ENCODE measurements at places on chromosomes 7 and 10.

DNA sequence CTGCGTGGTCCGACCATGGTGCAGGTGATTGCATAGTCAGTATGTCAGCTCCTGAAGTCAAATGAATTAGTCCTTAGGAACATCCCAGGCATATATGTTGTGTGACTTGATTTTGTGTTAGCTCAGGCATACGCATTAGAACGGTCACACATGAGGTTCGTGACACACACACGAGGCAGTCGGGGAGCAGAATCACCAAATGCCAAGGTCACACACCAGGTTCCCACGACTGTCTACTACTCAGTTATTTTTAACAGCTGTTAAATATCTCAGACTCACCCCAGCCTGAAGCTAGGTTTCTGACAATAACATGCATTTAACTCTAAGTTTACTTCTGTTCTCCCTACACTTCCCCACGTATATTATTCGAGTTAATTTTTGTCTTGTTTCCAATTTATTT is 54.8 kb downstream of the DYNC2I1 start:
- H3K27ac ChIP-seq, result no peak overlapping the region
- H3K36me3 ChIP-seq, result peaks cover 27% of the 10 kb centered on the region
- H3K4me1 ChIP-seq, result no peaks in the 10 kb centered on the region
- H3K4me3 ChIP-seq, result no peak overlapping the region

GRCh38 chr7:69756235-69756634 is 158.0 kb downstream of the AUTS2 start:
- no peaks in the 10 kb centered on the region for H3K36me3 ChIP-seq
- no peak for DNase-seq
- no peak overlapping the region for H3K27ac ChIP-seq
- H3K27me3 ChIP-seq, result no peaks in the 10 kb centered on the region

GRCh38 chr7:98784216-98784785 is 85.5 kb downstream of the TMEM130 start:
- H3K27me3 ChIP-seq, result no peaks in the 10 kb centered on the region
- no peak overlapping the region for H3K4me3 ChIP-seq
- H3K36me3 ChIP-seq, result no peaks in the 10 kb centered on the region
- DNase-seq, result no peak
- H3K4me1 ChIP-seq, result no peaks in the 10 kb centered on the region

- no peaks in the 10 kb centered on the region for H3K27me3 ChIP-seq
- no peaks in the 10 kb centered on the region for H3K36me3 ChIP-seq
- H3K4me3 ChIP-seq, result no peak overlapping the region
- no peak overlapping the region for H3K27ac ChIP-seq
- H3K4me1 ChIP-seq, result no peaks in the 10 kb centered on the region
These were observed 112.5 kb downstream of the GNAI1 start for GRCh38 chr7:80247144-80247543.

DNA sequence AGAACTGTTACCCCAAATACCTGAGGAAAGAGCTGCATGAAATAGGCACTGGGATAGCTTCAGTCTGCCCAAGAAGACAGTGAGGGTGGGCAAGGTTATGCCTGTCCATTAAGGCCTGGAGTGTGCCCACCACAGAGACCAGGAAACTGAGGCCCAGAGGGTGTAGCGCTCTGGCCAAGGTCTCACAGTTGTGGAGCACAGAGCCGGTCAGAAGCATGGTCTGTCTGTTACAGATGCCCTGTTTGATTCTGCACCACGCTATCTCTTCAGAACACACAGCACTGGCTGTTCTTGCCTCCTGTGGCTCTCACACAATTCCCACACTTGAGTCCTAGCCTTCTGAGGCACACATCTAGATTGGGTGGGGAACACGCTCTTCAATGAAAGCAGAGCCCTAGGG is 261.4 kb downstream of the GRID1 start:
- no peaks in the 10 kb centered on the region for H3K4me1 ChIP-seq
- no peak overlapping the region for H3K27ac ChIP-seq
- H3K27me3 ChIP-seq, result no peaks in the 10 kb centered on the region
- H3K4me3 ChIP-seq, result no peak overlapping the region
- DNase-seq, result no peak

DNA sequence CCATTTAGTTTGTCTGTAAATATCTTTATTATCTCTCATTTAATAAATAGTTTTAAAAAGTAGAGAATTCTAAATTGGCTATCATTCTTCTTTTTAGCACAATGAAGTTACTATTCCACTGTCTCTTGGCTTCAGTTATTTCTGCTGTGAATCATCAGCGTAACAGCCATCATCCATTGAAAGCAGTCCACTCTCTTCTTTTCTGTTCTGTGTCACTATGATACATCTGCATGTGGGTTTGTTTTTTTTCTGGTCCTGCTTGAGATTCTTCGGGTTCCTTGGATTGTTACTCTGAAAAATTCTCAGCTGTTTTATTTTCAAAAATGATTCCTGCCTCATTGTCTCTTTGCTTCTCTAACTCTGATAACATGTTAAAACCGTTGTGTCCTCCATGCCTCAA is 52.5 kb downstream of the CSGALNACT2 start:
- no peak overlapping the region for H3K27ac ChIP-seq
- no peak for DNase-seq
- no peak overlapping the region for H3K4me3 ChIP-seq
- no peaks in the 10 kb centered on the region for H3K4me1 ChIP-seq
- no peaks in the 10 kb centered on the region for H3K27me3 ChIP-seq

DNA sequence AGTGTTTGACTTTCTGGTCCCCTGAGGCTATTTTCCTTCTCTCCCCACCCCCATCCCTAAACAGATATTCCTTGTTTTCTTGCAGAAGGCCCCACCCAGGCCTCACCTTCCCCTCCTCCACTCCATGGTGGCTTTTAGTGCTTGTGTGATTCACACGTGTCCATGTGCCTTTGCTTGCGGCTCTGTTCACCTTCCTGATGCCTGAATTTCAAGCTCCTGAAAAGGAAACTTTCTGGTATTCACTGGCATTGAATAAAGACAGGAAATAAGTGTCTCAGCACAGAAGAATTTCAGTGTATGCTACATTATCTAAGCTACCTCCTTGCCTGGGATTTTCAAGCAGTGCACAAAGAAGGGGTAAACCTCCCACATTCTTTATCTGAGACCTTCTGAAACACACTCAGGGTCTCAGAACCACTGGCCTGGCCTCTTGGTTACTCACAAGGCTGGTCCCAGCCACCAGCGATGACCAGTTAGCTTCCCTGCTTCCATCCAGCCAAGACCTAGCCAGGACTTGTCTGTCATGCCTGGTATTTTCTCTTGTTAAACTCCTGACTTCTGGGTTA is 17.2 kb upstream of the UBE2H start:
- H3K4me1 ChIP-seq, result peaks cover 36% of the 10 kb centered on the region
- H3K27me3 ChIP-seq, result no peaks in the 10 kb centered on the region
- peak; percentile 98 for DNase-seq
- H3K27ac ChIP-seq, result peak overlapping the region; percentile 96
- H3K36me3 ChIP-seq, result no peaks in the 10 kb centered on the region

- DNase-seq, result peak; percentile 96
- peaks cover 13% of the 10 kb centered on the region for H3K4me1 ChIP-seq
- peak overlapping the region; percentile 40 for H3K27ac ChIP-seq
- H3K27me3 ChIP-seq, result no peaks in the 10 kb centered on the region
- H3K4me3 ChIP-seq, result no peak overlapping the region
These were observed 256.2 kb upstream of the CACNA2D1 start for GRCh38 chr7:82699773-82700186.

DNA sequence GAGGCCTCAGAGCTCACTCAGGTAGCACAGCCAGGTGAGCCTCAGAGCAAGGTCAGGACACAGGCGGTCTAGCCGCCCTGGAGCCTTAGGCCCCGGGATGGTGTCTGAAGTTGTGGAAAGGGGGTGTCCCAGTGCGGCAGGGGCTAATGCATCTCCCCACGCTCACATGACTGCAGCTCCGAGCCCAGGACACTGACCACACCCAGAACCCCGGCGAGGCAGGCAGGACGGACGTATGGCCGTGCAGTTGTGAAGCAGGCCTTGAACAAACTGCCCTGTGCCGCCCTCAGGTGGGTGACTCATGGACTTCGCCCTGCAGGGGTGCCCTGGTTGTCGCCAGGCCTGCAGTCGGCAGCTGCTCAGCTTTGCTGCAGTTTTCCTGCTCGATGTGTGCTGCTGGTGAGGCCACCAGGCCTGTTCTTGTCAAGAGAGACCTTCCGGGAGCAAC is 5.0 kb upstream of the PRKAR1B start:
- H3K36me3 ChIP-seq, result peaks cover 26% of the 10 kb centered on the region
- DNase-seq, result peak; percentile 62
- H3K4me3 ChIP-seq, result no peak overlapping the region
- peaks cover 19% of the 10 kb centered on the region for H3K4me1 ChIP-seq
- no peaks in the 10 kb centered on the region for H3K27me3 ChIP-seq

DNA sequence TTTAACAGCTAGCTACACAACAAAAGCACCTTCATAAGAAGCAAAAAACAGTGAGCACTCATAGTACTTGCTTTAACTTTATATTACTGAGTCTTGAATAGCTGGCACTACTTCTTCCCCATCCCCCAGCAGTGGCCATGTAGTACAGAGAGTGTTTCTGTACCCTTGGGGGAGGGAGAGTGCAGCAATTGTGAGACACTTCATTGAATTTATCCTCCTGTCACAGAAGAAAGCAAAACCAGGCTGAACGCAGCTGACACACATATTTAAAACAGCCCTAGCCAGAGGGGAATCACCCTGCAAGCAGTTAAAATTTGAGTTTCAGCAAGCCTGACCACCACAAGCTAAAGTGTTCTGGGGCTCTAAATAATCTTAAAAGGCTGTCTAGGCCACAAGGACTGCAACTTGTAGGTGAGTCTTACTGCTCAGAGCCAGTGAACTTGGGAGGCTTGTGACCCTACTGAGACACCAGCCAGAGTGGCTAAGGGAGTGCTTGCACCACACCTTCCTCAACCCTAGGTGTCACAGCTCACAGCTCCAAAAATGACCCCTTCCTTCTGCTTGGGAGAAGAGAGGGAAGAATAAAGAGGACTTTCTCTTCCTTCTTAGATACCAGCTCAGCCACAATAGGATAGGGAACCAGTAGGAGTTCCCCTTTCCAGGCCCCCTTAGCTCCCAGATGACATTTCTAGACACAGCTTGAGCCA is 97.7 kb upstream of the MEOX2 start:
- H3K4me3 ChIP-seq, result no peak overlapping the region
- H3K4me1 ChIP-seq, result no peaks in the 10 kb centered on the region
- no peaks in the 10 kb centered on the region for H3K27me3 ChIP-seq
- DNase-seq, result no peak

DNA sequence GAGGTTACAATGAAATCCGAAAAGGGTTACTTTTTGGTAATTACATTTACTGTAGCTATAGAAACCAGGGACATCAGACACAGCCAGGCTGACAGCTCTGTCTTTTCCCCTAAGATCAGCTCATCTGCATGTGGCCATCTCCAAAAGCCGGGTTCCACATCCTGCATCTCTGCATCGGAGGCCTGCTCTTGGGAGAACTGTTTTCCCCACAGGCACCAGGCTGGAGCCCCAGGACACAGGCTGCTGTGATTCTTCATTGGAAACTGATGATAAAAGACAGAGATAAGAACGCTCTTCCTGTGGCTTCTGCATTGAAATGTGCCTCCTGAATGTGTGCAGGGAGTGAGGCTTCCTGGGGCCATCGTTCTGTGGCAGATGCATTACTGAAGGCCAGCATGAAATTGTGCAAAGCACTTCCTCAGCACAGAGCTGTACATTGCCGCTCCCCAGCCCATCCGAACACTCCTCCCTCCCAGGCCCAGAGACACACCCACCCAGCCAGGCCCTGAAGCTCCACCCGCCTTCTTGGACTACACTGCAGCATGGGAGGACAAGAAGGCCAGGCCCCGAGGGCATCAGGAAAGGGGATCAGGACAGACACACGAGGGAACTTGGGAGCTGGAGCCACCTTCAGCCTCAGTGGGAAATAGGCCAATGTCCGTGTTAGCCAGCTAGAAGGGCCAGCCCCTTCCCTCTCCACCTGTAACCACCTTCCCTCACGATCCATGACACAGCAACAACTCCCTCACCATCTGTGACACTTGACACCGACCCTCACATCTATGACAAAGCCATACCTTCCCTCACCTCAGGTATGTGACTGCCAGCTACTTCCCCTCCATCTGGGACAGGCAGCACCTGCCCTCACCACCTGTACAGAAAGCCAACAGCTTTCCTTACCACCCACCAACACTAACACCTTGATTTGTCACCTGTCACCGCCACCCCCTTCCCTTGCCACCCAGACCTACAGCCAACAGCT is 113.2 kb downstream of the GRID1 start:
- DNase-seq, result peak; percentile 4
- H3K27ac ChIP-seq, result no peak overlapping the region
- no peaks in the 10 kb centered on the region for H3K36me3 ChIP-seq
- H3K4me3 ChIP-seq, result no peak overlapping the region
- no peaks in the 10 kb centered on the region for H3K4me1 ChIP-seq
- no peaks in the 10 kb centered on the region for H3K27me3 ChIP-seq

DNA sequence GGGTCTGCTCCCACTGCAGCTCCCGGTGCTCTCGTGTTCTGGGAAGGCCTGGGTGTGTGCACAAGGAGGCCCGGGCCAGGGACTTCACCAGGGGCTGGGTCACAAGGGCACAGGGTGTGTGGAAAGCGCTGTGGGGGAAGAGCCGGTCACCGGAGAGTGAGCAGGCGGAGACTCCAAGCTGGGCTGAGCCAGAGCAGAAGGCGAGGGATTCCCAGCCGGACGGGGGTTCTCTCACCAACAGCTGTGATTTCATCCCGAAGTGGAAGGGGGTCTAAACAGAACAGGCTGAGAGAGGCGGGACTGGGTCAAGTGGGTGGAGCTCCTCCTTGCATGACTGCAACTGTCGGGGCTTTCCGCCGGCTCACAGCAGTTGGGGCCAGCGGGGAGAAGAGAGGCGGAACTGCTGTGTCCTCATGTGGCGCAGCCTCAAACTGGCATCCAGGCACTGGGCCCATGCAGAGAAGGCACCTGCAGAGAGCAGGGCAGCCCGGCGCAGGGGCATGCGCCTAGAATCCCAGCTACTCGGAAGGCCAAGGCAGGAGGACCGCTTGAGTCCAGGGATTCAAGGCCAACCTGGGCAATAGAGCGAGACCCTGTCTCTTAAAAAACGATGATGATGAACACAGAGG is 7.6 kb upstream of the ORAI2 start:
- peaks cover 4% of the 10 kb centered on the region for H3K36me3 ChIP-seq
- H3K4me3 ChIP-seq, result no peak overlapping the region

GRCh38 chr7:114342431-114343179 is 72.0 kb upstream of the FOXP2 start:
- H3K27ac ChIP-seq, result no peak overlapping the region
- H3K4me1 ChIP-seq, result no peaks in the 10 kb centered on the region
- no peaks in the 10 kb centered on the region for H3K27me3 ChIP-seq
- no peak for DNase-seq
- no peak overlapping the region for H3K4me3 ChIP-seq
- no peaks in the 10 kb centered on the region for H3K36me3 ChIP-seq

GRCh38 chr10:114095559-114096337 is 52.1 kb downstream of the ADRB1 start:
- peaks cover 9% of the 10 kb centered on the region for H3K4me1 ChIP-seq
- no peak overlapping the region for H3K4me3 ChIP-seq
- no peak for DNase-seq
- no peak overlapping the region for H3K27ac ChIP-seq
- no peaks in the 10 kb centered on the region for H3K27me3 ChIP-seq

Measured in PC-3 (cell line).